Mammary epithelial cell (primary cell): ENCODE measurements at places on chromosomes 12 and 14. TPM values are rescaled to one million over a fixed set of nuclear protein-coding genes. Genes with fewer than 3 reads are reported as not detected.

DNA sequence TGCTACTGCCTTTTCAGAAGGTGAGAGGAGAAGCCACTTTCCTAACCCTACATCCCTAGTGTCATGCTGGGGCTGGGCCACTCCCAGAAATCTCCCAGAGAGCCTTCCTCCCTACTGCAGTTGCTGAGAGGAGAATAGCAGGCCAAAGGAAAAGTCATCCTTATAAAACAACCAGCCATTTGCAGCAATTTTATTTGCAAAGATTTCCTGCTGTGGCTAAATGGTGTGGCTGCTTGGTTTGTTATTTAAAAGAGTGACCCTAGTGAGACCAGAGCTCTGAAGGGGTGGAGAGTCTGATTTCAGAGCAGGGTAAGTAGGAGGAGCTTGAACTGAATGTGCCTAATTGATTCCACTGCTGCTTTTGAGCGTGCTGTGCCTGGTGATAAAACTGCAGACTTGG is 232.0 kb downstream of the GRIN2B start:
- no peak for DNase-seq

Gene CATSPERB
- 1.0 TPM for total RNA-seq

Gene GPRC5D
- not detected for total RNA-seq

- DNase-seq = no peak
Observed at GRCh38 chr12:53207042-53207441, at the start of gene ITGB7. ITGB7 (minus strand) TSS chr12:53207251; CDS start chr12:53200443, 6,808 bp downstream.
